ENCODE measurements at places on chromosomes 12 and 14. TPM values are rescaled to one million over a fixed set of nuclear protein-coding genes. Genes with fewer than 3 reads are reported as not detected.

- no peak for DNase-seq
Observed at GRCh38 chr12:50400104-50400637, 514 bp upstream of the LARP4 start.

GRCh38 chr14:65177551-65177950 is 75.2 kb upstream of the MAX start:
- DNase-seq = no peak

DNA sequence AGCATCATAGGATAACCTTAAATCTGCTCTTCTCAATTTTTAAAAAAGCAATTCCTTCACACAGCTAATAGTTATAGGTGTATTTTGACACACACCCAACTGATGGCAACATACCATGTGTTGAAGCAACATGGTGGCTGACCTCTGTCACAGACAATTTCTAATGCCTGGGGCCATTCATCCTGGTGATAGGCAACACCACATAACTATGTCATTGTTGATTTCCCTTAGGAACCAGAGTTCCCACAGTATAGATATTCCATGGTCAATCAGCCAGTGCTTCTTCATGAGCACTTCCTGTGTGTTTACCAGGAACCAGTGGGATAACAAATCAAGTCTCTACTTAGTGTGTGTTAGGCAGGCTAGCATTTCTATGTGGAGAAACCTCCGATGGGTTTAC is 88.3 kb downstream of the FIGNL2 start:
- no peak for DNase-seq

DNA sequence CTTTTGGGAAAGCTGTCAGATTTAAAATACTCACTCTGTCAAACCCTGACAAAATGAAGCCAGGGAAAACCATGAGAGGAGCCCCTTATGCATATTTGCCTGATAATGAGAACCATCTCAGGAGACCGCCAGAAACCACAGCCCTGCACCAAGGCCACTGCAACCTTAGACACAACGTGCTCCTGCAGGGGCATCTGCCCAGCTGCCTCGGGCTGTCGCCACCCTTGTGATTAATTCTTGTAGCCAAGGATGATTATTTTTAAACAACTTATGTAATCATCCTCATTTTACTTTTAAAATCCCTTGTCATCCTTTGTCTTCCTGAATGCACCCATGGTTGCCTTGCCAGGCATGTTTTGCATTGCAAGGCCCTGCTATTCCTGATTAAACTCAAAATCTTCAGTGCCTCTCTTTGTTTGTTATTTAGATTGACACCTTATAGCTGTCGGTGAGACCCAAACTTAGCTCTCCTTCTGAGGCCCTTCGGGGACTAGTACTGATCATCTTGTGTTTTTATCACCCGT is 766.4 kb upstream of the TMEM132C start:
- DNase-seq = no peak

DNA sequence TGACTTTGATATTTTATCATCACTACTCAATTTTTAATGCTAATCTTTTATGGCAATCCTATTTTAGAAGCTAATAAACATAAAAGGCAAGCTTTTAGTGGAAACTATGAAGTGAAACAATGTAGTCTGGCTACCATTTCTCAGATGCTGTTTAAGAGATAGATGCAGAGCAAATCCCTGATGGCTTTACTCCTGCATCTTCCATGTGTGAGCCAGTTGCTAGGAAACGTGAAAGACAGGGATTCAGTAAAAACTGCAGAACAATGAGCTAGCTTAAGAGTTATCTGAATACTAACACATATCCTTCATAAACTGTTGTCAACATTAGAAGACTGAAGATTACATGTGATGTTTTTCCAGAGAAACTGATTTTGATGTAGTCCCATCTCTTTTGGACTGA is 112.6 kb downstream of the SLC2A13 start:
- DNase-seq = no peak

DNA sequence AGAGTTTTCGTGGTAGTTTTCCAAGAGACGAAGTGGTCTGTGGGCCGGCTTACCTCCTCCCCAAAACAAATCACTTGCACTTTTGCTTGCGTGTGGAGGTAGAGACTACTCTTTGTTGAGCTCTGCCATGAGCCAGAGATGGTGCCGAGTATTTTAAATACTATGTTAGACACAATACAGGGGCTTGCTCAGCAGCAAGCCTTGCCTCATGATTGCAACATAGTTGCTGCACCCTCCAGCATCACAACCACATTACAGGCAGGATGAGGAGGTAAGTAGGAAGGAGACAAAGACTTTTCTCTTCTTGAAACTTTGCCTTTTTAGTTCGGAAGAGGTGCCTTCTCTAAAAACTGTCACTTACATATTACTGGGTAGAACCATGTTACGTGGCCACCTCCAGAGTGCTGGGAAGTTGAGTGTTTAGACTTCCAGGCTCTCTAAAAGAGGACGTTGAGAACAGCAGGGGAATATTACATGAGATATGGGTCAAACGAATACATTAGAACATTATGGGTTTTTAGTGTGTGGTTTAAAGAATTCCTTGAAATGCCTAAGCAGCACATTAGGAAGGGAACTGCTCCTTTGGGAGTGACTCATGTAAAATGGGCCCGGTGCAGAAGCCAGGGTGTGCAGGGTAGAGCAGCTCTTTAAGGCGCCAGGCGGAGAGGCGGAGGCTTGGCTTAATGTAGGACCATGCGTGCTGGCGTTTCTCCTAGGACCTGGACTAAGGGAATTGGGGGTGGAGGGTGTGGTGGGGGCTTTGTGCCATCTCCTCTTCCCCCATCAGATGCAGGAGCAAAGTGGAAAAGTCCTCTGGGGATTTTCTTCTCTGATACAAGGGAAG is 110.6 kb upstream of the PRMT8 start:
- DNase-seq = no peak

Gene KRT71
- not detected for total RNA-seq

Gene EXOC5
- total RNA-seq = 53.8 TPM

Gene TSHR
- 0.17 TPM for total RNA-seq

All from activated B cell treated with CpG ODN at 0.5 μM for 24 hours (primary cell).